Smooth muscle cell of the pulmonary artery (primary cell): ENCODE measurements at places on chromosomes 1 and 21. TPM values are rescaled to one million over a fixed set of nuclear protein-coding genes. Genes with fewer than 3 reads are reported as not detected.

The ZNHIT6 gene
- total RNA-seq: 11.1 and 12.0 TPM in 2 replicates

The SLC1A7 gene
- 0.52 and 1.1 TPM in 2 replicates for total RNA-seq

The RGS8 gene
- not detected in 2 replicates for total RNA-seq

The OR10Z1 gene
- not detected in 2 replicates for total RNA-seq

The CR1 gene
- total RNA-seq: not detected in 2 replicates
